ENCODE measurements at places on chromosomes 12 and 14.

DNA sequence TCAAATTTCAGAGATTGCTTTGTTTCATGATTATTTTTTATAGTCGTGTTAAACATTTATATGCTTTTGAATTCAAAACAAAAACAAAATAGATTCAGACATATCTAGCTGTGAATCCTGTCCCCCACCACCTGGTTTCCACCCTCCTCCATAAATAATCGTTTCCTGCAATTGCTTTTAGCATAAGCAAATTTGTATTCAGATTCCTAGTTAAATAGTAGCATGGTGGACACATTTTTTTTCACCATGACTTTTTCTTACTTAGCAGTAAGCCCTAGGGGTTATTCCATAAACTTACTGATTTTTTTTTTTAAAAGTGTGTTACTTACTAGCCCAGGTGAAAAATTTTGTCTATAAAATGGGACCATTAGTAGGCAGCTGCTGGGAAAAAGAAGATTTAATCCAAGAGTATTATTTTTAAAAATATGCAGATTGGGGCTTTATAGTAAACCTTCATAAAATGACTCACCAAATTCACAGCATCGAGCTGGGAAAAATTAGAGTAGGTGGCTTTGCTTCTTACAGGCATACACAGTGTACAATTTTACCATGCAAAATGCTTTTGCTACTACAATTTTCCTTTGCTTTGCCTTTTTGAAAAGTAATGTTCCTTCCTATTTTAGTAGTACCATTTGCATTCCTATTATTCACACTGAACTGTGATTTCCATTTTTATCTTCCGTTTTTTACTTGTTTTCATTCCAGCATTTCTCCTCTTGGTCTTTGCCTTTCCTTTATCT is 117.8 kb downstream of the BTG1 start:
- no peak for DNase-seq

GRCh38 chr14:55545779-55546178 is 34.2 kb upstream of the KTN1 start:
- DNase-seq, result no peak

DNA sequence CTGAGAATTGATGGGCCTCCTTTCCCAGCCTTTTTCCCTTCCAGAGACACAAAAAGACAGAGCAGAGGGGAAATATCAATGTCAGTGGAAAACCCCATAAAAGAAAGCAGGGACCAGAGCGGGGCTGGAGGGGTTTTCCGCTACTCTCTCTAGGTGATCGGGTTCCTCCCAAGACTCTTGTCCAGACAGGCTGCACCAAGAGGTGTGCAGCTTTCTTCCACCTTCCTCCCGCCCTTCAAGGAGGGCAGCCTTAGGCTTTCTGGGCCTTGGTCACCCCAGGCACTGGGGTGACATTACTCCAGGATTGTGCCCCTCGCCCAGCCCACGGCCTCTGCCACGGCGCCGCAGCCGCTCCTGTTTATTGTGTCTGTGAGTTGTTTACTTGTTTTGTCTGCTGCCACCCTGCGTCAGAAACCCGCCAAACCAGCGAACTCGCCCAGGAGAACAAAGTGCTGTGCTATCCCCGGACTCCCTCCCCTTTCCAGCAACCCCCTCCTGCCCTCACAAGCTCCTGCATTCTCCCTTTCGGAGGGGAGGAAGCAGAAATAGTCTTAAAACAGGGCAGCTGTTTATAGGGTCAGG is 6.7 kb upstream of the HOXC6 start:
- peak; percentile 35 for DNase-seq

GRCh38 chr14:96626916-96627315 is 124.7 kb downstream of the PAPOLA start:
- DNase-seq, result no peak

DNA sequence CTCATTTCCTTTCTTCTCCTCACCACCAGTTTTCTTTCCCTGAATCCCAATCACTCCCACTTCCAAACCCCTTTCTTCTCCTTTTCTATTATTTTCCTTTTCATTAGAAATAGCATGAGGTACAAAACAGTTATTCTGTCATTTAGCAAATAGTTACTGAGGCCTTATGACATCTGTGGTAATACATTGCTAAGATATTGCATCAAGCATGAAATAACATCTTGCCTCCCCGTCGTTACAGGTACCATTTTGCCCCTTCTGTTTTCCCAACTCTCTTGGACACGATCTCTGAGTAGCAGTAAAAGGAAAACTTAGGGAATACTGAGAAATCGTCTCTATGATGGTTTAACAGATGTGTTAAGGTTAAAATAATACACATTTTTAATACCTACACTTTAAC is 175.8 kb upstream of the SOX5 start:
- DNase-seq, result no peak

DNA sequence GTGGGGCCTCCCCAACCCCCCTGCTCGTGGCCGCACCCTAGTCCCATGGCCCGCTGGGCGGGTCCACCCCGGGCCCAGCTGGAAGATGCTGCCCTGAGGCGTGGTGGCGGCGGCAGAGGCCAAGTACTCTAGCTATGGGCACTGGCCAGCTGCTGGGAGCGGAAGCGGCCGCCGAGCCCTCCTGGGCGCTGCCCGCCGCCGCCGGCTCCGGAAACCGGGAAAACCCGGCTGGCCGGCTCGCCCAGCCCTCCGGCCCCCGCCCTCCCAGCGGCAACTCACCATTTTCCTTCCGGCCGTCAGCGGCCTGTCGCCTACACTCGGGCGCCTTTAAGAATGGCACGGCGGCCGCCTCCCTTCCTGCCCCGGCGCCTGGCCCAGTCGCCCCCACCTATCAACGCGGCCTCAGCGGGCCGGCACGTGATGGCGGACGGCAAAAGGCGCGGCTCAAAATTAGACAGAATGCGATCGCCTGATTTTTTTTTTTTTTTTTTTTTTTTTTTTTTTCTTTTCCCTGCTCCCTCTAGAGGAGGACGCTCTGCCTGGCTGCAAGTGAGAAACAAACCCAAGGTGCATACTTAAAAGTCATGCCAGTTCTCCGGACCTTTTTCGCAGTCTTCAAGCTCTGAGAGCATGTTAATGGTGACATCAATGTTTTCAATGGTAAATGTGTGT is at the start of gene GMFB:
Gene GMFB, minus strand, starts transcription at position 335 of the 672 bp plus-strand sequence. Its CDS starts 53 bp downstream, at position 282.
- peak; percentile 71 for DNase-seq

- no peak for DNase-seq
These were observed 180.8 kb downstream of the EFCAB11 start for GRCh38 chr14:89773644-89774316.

GRCh38 chr12:132804426-132804861 is 24.2 kb downstream of the GOLGA3 start:
- no peak for DNase-seq

DNA sequence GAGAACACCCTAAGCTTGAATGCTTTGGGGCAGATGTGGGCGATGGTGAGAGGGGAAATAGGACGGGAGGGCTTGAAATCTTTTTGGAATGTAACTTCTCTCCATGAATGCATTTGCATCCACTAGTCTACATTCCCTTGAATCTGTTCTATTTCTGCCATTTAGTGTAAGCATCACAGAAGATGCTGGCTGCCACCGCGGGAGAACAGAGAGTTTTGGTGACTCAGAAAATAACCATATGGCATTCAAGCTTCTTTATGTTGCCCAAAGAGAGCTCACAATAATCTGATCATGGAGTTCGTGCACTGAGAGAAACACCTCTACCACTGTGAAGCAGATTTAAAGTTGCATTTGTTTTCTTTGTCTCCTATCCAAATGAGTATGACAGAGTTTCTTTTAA is 52.6 kb upstream of the OTX2 start:
- peak; percentile 21 for DNase-seq

DNA sequence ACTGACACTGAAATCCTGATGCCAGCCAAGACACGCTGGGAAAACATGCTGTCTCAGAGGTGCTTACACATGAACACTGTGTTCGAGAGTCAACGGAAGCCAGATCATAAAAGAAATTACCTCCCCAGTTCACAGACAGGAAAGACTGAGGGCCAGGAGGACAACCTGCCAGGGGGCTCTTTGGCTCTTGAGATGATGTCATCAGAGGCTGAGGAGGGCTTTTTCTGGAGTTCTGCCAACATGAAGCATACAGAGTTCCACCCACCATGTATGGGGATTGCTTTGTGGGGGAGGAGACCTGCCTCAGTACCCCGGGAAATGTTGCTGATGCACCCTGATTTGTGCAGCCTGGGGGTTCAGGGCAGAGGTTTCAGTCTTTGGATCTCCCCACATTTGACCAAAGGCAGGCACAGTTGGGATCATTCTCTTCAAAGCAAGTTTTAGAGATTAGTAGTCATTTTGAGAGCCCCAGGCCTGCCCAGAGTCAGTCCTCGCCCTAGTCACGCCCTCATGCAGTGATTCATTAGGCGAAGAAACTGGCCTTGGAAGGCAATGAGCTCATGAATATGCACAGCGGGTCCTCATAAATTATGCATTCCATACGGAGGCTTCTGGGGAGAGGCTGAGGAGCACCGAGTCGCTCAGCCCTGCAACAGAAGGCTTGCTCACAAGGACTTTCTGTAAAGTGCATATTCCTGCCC is 34.9 kb upstream of the EML1 start:
- no peak for DNase-seq

DNA sequence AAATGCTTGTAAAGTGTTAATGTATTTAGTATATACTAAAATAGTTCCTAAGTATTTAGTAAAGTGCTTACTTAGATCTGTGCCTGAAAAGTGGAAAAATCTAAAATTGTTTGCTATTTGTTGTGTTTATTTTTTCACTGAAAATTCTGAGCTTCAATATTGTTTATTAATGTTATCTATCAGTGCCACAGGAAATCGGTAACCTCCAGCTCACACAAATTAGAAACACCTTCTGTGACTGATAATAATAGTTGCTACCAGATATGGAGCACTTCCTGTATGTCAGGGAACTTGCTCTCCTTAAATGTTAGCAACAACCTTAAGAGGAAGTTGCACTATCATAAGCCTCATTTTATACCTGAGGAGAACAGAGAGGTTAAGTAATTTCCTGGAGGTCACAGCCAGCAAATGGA is 723 bp upstream of the LRP10 start:
- DNase-seq, result no peak

DNA sequence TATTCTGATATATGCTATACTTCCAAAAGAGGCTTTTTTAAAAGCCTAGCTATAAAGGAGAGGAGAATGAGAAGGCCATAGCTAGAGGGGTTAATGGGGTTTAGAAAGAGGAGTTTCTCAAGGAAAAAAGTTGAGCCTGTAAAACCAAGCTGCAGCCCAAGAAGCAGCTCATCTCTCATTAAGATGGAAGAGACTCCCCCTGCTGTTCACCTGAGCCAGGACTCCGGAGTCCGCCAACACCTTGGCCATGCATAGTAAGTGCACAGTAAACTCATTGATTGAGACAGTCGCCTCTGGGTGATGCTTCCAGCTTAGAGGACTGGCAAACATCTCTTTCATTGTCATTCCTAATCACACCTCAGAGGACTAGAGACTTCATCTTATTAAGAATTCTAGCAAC is 46.2 kb downstream of the ANO2 start:
- DNase-seq, result no peak

DNA sequence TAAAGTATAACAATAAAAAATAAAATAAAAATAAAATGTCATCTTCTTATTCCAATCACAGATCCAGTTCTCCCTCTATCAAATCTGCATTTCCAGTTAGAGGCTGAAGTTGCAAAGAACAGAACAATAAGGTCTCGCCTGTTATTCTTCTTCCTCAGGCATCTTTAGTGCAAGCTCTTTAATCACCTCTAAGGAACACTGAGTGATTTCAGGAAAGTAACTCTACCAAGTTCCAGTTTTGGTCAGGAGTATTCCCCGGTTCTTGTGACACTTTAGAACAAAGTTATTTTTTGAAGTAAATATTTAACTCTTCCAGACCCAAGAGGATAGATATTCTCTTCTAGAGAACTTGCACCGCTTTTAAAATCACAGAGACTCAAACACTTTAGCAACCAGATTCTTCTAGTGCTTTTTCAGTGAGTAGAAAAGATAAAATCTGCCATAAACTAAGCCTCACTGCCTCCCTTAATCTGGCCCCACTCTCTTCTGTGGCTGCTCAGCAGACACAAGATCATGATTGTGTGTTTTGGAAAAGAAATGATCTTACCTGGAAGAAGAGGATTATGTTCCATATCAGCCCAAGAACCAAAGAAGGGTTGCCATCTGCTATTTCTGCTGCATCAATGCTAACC is 57.9 kb upstream of the DICER1 start:
- DNase-seq, result no peak

- no peak for DNase-seq
These were observed 1234.2 kb downstream of the BCL11B start for GRCh38 chr14:98037831-98038230.

- DNase-seq, result no peak
These were observed 17.9 kb upstream of the NFYB start for GRCh38 chr12:104155711-104156555.

GRCh38 chr14:96514694-96515093 is 12.5 kb downstream of the PAPOLA start:
- DNase-seq, result no peak

DNA sequence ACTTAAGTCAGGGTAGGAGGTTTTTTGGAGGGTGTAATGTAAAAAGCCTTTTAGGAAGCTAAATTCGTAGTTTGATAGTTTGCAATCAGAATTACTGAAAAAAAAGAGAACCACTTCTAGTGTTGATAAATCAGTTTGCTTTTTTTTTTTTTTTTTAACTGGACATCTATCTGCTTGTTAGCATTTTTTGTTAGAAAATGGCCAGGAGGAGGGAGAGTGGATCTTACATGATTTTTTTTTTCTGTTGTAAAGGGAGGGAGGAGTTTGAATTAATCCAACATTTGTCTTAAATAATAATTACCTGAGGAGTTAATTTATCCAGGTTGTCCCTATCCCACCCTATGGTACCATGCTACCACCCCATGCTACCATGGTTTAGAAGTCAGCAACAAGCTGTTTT is 1.2 kb downstream of the FBXO34 start:
- DNase-seq, result no peak

- no peak for DNase-seq
These were observed 9.3 kb downstream of the STK38L start for GRCh38 chr12:27253347-27253746.

DNA sequence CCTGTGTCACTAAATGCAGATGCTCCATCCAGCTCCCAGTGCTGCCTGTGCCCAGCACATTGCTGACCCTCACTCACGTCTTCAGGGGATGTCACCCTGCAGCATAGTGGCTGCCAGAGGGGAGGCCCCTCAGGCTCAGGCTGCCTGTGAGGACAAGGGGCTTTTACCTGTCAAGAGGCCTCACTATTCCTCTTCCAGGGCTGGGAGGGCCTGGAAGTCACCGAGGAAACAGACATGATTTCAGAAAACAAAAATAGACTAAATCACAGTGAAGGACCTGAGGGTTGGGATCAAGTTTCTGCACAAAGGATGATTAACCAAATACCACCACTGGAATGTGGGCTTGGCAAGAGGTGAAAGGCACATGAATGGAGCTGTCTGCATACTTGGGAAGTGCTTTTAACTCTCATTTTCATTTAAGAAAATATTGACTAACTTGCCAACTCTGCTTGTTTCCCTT is 1202.3 kb downstream of the BCL11B start:
- DNase-seq, result no peak

All from NCI-H1694 treated with DMSO at 0.1 percent for 48 hours (cell line).